Stimulated activated CD8-positive, alpha-beta memory T cell treated with anti-CD3 and anti-CD28 coated beads, Interleukin-7, amount 100 ng/mL, for 4 hours (primary cell): ENCODE measurements at places on chromosomes 1 and 21.

GRCh38 chr1:48552420-48552819 is 80.4 kb upstream of the SPATA6 start:
- no peak for DNase-seq

DNA sequence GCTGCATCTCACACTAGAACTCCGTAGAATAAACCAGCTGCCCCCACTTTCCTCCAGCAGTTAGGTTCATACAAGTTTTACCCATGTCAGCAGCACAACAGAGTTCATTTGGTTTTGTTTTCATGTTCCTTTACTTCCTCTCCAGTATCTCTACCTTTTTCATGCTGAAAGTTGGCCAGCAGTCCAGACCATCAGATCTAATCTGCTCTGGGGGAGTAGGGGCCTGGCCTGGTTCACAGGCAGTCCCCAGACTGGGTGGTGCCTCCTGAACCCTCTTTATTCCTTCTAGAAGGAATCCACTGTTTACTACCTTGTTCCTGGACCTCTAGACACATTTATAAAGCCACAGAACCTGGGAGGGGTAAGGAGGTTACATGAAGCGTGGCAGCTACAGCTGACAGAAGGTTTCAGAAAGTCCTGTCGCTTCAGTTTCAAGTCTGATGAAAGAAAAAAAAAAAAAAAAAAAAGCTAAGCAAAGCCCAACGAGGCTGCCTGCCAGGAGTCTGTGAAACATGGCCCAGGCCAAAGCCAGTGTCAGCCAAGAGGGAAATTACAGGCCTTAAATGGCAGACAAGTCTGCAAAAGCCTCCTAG is 184.6 kb upstream of the JUN start:
- DNase-seq, result no peak

DNA sequence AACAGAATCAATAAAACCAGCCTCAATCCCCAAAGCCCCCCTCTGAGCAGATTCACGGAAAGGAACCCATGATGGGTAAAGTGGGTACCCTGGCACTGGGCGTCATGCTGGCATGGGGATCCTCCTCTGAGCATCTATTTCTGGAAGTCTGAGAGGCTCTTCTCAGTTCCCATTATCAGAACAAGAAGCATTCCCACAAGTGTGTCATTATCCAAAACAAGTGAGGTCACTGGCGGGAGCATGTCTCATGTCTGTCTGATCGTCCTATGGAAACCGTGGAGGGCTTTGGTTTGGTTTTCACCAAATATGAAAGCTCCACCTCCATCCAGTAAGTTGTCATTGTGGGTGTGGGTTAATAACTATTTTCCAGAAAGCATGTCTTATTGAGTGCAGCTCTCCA is 70.7 kb downstream of the PGM1 start:
- no peak for DNase-seq

GRCh38 chr1:37036667-37037053 is 2.3 kb upstream of the GRIK3 start:
- no peak for DNase-seq

GRCh38 chr1:106952776-106953175 is 103.7 kb upstream of the PRMT6 start:
- no peak for DNase-seq

- no peak for DNase-seq
Measured at GRCh38 chr1:151419819-151420218, 20.4 kb downstream of the PSMB4 start.
